ENCODE measurements at places on chromosomes 7 and 10.

GRCh38 chr10:70426823-70427222, 14.7 kb downstream of the NODAL start:
- DNase-seq, result no peak

GRCh38 chr7:155676052-155676451, 31.6 kb downstream of the RBM33 start:
- DNase-seq, result no peak

DNA sequence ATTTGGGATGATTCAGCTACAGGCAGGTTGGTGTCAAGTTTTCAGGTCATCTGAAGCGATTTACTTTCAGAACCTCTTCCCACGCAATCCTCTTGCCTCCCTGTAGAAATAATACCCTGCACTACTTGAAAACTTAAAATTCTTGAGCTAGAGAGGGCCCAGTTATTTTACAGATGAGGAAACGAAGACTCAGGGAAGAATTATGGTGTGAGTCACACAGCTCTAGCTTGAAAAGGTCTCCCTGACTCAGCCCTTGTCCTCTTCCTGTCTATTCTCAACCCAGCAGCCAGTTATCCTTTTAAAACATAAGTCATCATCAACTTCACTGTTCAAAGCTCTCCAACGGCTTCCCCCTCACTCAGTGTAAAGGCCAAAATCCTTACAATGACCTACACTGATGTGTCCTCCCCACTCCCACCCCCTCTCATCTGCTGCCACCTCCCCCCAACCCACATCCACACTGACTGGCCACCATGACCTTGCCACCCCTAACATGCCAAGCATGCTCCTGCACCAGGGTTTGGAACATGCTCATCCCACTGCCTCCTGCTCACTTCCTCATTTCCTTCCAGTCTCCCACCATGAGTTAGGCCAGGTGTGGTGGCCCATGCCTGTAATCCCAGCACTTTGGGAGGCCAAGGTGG, 3.4 kb downstream of the DNMBP start:
- DNase-seq, result peak; percentile 66

GRCh38 chr7:107212725-107213124, 43.9 kb downstream of the HBP1 start:
- peak; percentile 29 for DNase-seq

DNA sequence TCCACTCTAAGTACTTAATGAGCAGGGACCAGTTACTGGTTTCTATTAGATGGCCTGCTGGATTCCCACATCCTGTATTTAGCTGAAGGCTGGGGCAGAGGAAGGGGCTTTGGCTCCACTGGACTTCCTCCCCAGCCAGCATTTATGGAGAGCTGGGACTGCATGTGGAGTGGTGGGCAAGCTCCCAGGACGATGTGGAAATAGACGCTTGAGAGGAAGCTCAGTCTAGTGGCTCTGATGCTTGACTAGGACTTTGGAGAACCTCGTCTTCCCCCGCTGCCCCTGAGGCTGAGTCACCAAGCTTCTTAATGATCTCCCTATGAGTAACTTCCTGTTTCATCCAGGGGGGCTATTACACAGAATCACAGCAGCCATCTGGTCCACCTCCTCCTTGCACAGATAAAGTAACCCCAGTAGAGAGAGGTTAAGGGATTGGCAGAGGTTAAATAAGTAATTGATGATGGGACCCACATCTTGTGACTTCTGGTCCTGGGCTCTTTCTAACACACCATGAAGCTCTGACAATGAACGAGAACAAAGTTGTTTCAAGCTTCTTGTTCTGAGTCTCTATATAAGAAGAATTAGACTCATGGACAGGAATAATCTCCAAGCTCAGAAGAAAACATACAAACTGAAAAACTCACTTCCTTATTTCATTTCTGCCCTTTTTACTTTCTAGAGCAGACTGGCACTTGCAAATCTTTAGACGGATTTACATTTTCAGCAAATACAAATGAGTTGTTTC, 126.2 kb downstream of the PRPF18 start:
- peak; percentile 79 for DNase-seq

GRCh38 chr7:101450064-101450463, 87.4 kb downstream of the COL26A1 start:
- no peak for DNase-seq

DNA sequence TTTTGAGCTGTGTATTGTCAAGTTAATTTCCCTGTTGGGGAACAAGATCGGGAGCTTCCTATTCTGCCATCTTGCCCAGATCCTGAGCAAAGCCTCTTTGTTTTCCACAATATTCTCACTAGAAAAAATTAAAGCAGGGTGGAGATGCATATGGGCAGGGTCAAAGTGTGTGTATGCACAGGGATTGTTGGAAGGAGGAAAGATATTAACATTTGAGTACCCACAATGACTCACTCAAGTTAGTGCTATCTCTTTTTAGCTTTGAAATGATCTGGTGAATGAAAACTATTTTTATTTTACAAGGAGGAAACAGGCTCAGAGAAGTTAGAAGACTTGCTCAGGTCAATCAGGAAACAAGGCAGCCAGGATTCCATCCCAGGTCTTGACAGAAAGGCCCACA, 6.7 kb upstream of the BTBD16 start:
- no peak for DNase-seq

DNA sequence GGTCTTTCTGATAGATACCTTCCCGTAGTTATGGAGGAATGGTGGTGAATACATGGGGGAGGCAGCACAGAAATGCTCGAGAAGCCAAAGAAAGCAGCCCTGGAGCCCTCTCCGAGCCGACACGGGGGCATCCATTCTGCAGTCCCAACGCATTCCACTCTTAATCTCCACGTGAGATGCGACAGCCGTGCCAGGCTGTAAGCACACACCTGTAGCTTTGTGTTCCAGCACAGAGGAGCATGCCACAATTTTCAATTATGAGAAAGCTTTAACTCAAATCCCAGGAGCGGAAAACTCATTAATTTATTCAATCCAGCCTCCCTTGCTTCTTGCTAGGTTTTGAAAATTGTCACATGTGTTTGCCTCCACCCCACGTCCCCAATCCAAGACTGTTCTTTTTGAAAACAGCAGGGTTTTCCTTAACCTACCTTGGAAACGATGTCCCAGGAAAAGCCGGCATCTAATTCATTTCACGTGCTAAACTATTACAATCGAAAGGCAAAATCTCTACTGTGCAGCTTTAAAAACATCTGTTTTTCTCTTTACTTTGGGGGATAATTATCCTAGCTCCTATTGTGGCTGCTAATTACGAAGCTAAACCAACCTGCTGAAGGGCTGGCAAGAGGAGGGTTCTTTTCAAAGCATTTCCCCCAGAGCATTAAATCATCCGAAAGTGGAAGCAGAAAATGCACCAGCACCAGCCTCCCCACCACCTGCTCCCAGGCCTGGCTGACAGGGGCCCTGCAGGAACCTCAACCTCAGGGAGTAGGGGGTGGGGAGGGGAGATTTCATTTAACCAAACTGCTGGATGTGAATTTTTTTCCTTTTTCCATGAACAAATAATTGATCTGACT, 56.0 kb upstream of the CHST15 start:
- DNase-seq, result no peak

GRCh38 chr10:113480851-113481502, 71.9 kb upstream of the HABP2 start:
- DNase-seq, result no peak

DNA sequence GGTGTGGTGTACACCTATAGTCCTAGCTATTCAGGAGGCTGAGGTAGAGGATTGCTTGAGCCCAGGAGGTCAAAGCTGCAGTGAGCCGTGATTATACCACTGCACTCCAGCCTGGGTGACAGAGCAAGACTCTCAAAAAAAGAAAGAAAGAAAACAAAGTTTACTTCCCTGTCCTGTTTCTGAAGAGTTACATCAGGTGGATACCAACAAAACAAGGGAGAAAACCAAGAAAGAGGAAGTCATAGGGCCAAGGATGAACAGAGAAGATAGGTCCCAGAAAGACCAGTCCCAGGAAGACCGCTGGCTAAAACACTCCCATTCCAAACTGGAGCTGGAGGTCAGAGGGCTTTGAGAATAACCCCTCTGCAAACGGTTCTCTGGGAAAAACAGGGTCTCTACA, 13.5 kb downstream of the MACROH2A2 start:
- DNase-seq, result no peak

- no peak for DNase-seq
Measured at GRCh38 chr7:152672626-152673025, 3.3 kb downstream of the XRCC2 start.

- DNase-seq, result no peak
Measured at GRCh38 chr10:132005147-132005546, 23.4 kb upstream of the BNIP3 start.

DNA sequence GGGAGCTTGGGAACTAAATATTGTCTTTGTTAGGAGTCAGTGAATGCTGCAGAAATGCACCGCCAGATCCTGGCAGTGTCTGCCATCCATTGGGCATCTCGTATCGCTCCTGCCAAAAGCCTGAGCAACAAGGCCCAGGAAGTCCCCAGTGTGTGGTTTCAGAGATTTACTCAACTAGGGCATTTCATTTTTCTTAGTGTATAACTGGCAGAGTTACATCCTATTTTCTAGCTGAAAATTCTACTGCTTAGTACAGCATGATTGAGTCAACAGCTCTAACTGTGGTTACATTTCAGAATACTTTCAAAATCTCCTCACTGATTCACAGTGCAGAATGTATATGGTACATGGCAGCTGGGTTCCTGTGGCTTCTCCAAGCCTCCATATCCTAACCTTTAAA, 95.8 kb upstream of the CREB5 start:
- DNase-seq, result no peak

- no peak for DNase-seq
Measured at GRCh38 chr7:45686441-45687184, 112.4 kb downstream of the ADCY1 start.

DNA sequence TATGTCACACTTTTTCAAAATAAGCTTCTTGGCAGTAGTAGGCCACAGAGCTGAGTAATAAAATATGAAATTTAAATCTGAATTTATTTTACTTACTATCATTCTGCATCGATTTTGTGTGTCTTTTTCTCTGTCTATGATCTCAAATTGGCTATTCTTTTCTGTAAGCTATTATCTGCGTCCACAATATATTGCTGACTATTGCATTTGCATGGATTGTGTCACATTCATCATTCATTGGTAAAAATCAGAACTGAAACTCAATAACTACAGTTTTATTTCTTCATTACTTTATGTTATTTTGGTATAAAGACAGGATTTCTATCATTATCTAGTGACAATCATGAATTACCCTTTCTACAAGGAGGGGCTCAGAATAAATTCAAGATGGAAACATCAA, 154.8 kb upstream of the AGR3 start:
- no peak for DNase-seq

DNA sequence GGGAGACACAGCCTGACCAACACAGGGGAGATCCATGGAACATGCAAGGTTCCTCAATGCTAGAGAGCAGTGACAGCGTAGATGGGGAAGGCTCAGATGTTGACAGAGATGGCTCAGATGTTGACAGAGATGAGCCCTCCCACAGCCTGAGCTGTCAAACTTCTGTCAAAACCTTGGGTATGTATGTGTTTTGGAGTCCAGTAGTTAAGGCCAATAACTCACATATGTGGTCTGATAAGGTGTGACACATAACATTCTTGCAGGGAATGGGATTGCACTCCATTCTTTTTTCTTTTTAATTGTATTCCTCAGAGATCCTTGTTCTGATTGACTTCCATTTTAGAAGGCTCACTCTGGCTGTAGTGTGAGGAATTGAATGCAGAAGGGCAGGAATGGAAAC, 136.3 kb downstream of the C1GALT1 start:
- no peak for DNase-seq

GRCh38 chr7:156792611-156793010, 100.4 kb downstream of the LMBR1 start:
- DNase-seq, result no peak

- no peak for DNase-seq
Measured at GRCh38 chr10:22750131-22750530, 35.8 kb upstream of the PIP4K2A start.

- no peak for DNase-seq
Measured at GRCh38 chr10:88117869-88118632, 254.6 kb downstream of the PTEN start.
